ENCODE measurements at places on chromosomes 7 and 10. TPM values are rescaled to one million over a fixed set of nuclear protein-coding genes. Genes with fewer than 3 reads are reported as not detected.

The CLDN4 gene
- not detected for total RNA-seq

The CDC14C gene
- total RNA-seq, result not detected

The ANXA8L1 gene
- not detected for total RNA-seq

The PRRT4 gene
- not detected for total RNA-seq

The BLVRA gene
- 30.2 TPM for total RNA-seq

The FAM25A gene
- total RNA-seq, result not detected

The MMP21 gene
- not detected for total RNA-seq

The TCAF2 gene
- 1.9 TPM for total RNA-seq

The ENO4 gene
- not detected for total RNA-seq
